SK-N-DZ (cell line): ENCODE measurements at places on chromosomes 5 and 9.

DNA sequence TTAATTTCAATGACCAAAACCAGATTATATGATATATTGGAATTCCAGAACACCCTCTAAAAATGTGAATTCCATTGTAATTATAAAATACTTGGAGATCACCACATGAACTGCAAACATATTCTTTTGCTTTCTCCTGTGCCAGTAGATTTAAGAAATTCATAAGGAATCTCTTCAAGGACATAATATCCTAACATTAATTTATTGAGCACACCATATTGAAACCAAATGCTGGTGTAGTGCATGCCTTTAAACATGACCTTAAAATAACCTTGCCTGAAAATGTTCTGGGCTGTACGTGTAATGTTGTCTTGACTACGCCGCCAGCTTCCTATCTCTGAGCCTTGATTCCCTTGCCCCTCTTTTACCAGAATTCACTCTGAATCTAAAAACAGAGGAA is 205.0 kb upstream of the ACTBL2 start:
- DNase-seq, result no peak

- peak; percentile 9 for DNase-seq
These were observed 19.6 kb upstream of the TMEM252 start for GRCh38 chr9:68560071-68560844.

- no peak for DNase-seq
These were observed 114.1 kb downstream of the SPOCK1 start for GRCh38 chr5:137385064-137385463.

DNA sequence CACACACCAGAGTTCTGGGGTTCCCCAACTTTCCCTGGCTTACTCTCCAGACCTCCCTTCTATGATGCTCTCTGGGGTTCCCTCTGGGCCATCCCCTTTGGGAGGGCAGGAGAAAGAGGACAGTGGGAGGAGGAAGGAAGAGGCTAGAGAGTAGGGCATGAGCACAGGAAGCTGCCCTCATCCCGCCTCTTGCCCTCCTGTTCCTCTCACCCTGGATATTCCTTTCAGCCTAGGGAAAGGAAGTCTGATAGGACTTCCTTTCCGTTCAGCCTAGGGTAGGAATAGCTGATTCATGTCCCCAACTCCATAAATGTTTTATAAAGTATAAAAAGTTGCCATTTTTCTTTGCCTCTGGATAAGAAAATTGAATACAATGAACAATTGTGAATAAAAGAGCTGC is 7.4 kb downstream of the MAP1B start:
- DNase-seq, result no peak

DNA sequence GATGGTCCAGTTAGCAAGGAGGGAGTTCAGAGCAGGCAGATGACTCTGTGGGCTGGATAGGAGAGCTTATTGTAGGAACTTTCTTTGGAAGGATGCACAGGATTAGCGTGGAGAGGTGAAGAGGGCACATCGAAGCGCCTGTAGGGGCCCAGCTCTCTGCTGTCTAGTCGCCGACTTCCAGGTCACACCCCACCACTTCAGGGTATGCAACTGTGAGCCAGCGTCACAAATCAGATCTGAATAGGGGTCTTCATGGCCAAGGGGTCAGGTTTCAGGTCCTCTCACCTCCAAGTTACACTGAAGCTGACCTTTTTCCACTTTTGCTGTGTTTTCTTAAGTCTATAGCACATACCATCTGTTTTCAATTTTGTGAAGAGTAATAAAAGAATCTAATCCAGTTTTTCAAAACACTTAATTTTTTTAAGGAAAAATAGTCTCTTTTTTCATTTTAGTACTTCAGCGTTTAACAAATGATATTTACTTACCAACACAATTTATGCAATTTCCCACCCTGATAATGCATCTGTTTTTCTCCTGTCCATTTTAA is 364.2 kb upstream of the CLINT1 start:
- DNase-seq, result peak; percentile 75

- DNase-seq, result peak; percentile 89
These were observed 49.7 kb downstream of the OLFM1 start for GRCh38 chr9:135136991-135137832.

- DNase-seq, result no peak
These were observed 3.0 kb upstream of the TUSC1 start for GRCh38 chr9:25681266-25681665.

- DNase-seq, result no peak
These were observed 2.8 kb upstream of the TBCA start for GRCh38 chr5:77778881-77779438.

GRCh38 chr9:22210262-22210661 is 201.2 kb upstream of the CDKN2B start:
- DNase-seq, result no peak

- no peak for DNase-seq
These were observed 10.0 kb downstream of the CTNNA1 start for GRCh38 chr5:138763037-138763778.

DNA sequence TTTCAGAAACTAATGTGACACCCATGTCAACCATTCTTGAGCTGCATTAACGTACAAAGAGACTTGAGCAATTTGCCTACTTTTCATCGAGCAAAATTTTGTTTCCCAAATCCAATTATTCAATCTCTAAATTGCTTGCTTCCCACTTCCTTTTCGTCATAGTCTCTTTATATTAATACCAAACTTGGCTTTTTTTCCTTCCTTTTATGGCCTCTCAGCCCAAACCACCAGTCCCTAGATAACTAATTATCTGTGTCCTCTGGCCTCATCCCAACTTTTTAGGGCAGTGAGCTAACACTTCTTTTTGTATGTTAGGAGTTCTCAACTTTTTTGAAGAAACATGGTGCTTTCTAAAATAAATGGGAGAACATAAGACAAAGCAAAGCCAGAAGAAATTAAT is 155.5 kb upstream of the S1PR3 start:
- no peak for DNase-seq

DNA sequence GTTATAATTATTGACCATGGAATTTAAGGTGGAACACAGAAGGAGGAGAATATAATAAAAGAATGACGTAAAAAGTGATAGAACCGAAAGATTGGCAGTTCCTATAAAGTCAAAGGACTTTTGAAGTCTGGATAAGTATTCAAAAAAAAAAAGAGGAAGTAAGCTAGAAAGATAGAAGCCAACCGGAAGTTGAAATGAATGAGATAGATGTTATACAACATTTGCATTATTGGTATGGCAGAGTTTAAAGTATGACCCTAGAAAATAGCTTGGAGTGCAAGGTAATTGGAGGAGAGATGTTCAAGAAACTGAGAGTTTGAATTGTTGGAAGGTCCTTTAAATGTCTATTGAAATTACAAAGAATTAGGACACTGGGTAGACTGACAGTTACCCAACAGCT is 293.6 kb downstream of the FER start:
- no peak for DNase-seq

GRCh38 chr9:9645006-9645405 is 967.8 kb downstream of the PTPRD start:
- no peak for DNase-seq

DNA sequence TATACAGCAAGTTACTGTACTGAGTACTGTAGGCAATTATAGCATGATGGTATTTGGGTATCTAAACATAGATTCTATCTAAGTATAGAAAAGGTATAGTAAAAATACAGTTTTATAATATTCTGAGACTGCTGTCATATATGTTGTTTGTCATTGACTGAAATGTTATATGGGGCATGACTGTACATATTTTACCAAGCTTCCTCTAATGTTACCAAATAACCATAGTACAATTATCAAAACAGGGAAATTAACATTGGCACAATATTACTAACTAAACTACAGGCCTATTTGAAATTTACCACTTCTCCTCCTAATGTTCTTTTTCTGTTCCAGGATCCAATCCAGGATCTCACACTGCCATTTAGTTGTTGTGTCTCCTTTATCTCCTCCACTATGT is 18.5 kb downstream of the NPR3 start:
- no peak for DNase-seq

- DNase-seq, result no peak
These were observed 41.8 kb downstream of the COL27A1 start for GRCh38 chr9:114196979-114197622.

DNA sequence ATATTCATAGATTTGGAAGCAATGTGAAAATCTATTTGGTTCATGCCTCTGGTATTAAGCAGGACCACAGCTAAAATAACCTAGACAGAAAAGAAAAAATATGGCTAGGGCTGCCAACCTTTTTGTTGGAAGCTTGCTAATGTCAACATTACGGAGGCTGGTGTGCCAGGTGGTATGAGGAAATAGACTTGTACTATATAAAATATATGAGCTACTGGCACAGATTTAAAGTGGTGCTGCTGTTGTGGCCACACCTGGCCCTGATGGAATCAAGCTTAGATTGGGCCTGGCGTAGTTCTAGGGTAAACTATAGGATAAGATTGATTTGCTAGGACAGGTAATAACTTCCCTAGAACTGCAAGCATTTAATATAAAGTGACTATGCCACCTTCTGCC is 10.6 kb upstream of the PARP8 start:
- DNase-seq, result no peak

- no peak for DNase-seq
These were observed 1.4 kb upstream of the ETF1 start for GRCh38 chr5:138544181-138545134.

- DNase-seq, result peak; percentile 72
These were observed 30.4 kb downstream of the JADE2 start for GRCh38 chr5:134555890-134556311.

- no peak for DNase-seq
These were observed 2.0 kb downstream of the CNOT6 start for GRCh38 chr5:180495991-180496741.

GRCh38 chr5:102762095-102762534 is 7.0 kb downstream of the PAM start:
- DNase-seq, result no peak

DNA sequence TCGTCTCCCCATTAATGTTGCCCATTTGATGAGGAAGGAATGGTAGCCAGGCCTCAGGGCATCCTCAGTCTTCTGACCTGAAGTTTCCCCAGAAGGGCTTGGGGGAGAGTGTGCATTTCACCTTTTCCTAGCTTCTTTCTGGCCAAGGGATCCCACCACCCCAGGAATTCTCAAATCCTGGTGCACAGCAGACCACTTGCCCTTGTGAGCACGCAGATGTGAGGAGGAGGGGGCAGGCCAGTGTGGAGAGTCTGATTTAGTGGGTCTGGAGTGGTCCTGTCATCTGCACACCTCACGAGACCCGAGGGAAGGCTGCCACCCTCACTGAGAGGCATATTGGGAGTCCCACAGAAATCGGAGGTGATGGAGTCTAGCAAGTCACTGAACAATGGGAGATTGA is 64.3 kb downstream of the CXXC5 start:
- no peak for DNase-seq

DNA sequence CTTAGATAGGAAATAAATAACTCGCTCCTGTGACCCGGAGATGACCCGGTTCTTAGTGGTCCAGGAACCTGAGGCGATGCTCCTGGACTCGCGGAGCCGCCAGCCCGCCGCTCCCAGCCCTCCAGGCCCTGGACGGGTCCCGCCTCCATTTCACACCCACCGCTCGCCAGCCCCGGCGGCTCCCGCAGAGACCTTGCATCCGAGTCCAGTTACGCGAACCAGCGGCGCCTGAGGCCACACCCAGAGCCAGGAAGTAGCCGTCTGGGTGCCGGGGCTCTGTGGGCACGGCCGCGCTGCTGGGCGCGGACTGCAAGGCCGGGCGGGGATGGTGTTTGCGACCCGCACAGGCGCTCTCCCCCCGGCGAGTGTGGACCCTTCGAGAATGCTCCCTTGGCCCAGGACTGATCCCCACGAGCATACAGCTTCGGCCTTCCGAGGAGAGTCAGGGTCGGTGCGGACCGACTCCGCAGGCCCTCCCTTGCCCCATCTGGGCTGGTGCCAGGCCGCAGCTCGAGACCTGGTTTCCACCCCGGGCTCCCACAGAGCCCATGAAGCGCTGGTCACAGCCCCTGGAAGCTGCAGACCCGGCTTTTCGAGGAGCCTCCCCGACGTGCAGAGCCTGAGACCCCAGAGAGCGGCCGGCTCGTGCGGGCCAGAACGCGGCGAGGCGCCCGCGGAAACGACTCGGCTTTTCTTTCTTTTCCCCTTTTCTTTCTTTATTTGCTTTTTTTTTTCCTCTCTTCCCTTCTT is 5.2 kb upstream of the BARX1 start:
- no peak for DNase-seq

DNA sequence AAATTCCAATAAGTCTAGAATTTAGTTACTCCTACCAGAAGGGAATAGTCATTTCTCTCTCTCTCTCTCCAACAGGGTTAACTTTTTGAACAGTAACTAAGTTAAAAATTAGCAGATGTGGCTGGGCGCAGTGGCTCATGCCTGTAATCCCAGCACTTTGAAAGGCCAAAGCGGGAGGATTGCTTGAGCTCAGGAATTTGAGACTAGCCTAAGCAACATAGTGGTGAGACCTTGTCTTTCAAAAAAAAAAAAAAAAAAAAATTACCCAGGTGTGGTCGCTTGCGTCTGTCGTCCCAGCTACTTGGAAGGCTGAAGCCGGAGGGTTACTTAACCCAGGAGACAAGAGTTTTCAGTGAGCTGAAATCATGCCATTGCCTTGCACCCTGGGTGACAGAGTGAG is 639.7 kb downstream of the PTPRD start:
- DNase-seq, result no peak

GRCh38 chr9:33293782-33294181 is 3.5 kb downstream of the NFX1 start:
- DNase-seq, result no peak

DNA sequence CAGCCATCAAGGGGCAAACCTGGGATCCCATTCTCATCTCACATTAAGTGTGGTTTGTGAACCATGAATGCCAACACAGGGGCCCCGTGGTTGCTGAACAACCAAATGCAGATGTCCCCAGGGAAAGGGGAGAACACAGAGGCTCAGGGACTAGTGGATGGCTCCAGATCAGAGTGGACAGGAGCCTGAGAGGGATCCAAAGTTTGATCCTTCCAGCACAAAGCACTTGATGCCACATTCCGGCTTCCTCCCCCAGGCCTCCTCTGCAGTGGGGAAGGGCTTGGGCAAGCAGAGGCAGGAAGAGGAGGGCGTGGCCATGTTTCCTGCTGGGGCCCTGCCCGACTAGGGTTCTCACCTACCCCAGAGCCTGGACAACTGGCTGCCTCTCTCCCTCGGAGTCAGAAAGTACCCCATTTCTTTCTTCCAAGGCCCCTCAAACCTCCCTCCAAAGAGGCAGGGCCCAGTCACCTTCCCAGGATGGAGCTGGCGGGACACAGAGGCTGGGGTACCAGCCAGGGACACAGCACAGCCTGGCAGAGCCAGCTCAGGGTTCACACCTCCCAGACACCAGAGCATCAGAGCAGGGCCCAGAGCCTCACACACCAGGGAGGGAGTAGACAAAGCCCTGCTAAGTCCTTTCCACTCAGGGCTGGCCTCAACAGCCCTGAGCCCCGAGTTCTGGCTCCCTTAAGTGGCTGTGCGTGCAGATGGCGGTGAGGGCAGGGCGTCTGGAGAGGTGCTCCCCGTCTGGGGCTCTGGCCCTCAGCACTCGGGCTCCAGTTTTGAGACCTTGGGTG is 4.3 kb upstream of the RNF44 start:
- DNase-seq, result peak; percentile 54

DNA sequence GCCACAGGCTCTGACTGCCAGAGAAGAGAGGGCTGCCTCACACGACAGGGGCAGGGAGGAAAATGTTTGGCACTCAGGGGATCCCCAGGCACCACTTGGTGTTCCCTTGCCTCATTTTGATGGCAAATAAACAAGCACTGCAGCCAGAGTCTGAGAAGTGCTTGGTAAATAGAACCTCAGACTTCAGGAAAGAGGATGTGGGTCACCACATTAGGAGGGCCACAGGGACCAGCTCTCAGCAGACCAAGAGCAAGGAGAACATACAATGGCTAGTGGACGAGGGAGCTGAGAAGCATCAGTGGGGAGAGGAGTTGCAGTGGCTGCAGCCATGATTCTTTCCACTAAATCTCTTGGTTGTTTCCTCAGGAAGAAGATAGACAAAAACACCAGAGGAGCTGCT is 413.9 kb downstream of the GADD45G start:
- DNase-seq, result no peak

- no peak for DNase-seq
These were observed 432.6 kb downstream of the CDH18 start for GRCh38 chr5:19555436-19555835.
